ENCODE measurements at places on chromosomes 2 and 18.

DNA sequence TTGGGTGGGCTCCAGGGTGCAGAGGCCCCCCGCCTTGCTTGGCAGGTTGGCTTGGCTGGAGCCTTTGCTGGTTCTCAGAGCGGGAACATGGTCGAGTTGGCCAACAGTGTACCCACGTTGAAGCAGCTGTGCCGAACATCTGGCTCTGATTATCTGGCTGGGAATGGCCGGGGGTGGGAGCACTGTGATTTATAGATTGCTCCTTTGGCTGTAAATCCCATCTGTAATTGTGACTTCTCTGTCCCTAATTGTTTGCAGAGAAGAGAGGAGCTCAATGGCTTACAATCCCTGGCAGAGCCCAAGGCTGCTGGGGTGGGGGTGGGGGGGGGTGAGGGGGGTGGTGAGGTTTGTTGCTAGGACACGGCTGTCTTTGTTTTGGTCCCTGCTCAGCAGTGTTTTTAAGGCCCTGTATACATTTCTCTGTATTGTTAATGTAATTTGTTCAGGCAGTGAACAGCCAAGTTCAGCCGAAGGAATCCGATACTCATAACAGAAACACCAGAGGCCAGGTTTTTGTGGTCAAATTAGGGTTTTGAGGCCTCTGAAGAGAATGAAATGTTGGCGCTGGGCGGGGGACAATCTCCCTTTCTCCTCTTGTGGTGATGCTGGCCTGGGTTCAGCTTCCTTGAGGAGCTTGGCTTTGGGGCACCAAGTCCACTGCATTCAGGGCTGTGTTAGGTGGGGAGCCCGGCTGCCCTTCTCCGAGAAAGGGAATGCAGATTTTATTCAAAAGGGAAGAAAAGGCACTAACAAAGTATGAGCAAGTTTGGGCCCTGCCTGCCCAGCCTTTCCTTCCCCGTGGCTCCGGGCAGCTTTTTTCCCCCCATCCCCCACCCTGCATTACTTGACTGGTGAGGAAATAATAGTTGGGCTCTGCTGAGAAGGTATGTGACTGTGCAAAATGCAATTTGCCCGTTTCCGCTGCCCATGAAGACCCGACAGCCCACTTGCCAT is 82.5 kb downstream of the TCF7L1 start:
- DNase-seq, result no peak

DNA sequence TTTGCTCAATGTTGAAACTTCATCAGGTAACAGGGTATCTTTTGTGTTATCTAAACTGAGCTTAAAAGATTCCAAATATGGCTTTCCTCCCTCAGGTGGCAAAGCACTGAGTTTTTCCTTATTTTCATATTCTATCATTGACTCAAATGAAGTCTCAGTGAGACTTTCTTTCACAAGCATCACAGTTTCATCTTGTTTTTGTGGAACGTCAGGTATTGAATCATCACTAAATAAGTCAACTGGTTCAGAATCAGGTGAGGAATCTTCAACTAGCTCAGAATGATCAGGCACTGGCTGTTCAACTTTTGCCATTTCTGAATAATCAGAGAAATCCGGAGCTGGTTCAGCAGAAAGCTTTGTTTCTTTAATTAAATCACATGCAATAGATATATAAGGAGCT is 24.6 kb downstream of the RTN4 start:
- DNase-seq, result no peak

GRCh38 chr18:9825571-9826073 is 60.2 kb upstream of the TXNDC2 start:
- DNase-seq, result no peak

DNA sequence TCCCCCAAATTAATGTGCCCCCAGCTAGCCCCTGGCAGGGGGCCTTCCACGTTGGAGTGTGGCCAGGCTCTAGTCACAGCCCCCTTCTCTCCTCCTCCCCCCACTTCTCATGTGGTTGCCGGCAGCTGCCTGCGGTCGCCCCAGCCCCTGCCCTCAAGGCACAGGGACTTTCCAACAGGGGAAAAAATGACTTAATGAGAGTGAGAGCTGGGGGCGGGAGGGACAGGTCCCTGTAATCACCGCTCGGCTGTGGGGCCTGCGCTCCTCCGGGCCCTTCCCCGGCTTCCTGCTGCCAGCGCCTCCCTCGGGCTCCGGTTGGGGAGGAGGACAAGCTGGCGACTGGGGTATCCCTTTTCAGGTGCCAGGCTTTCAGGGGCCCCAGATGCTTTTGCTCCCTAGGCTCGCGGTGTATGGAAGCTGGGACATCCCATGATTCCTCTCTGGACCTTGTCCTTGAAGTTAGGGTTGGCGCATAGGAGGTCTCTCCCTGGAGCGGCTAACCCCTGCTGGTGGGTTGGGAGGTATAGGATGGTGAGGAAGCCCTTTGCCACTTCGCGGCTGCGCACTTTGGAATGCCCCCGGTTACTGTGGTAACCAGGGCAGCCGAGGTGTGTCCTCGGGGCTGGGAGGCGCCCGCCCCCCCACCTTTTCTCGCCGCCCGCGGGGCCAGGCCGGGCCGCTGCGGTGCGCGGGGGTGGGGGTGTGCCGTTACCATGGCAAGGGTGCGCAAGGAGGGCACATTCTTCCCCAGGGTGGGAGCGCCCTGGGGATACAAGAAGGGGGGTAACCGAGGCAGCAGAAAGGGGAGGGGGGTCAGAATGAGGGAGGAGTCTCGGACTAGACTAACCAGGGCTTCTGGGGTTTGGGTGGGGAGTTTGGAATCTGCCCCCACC is 16.1 kb downstream of the WNT10A start:
- DNase-seq, result peak; percentile 82

DNA sequence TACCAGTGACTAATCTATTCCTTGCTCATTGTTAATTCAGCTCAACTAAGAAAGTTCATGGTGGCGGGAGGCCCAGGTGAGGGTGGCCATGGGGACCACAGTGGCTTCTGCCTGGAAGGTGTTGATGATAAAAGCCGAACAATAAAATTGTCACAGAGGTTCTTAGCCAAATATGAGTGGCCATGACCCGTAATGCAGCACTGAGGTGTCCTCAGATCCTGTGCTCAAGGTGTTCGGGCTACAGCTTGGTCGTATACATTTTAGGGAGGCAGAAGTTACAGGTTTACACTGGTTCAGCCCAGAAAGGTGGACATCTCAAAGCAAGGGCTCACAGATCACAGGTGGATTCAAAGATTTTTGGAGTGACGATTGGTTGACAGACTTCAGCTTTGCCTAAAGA is 98.5 kb upstream of the SNTG2 start:
- no peak for DNase-seq

- no peak for DNase-seq
Observed at GRCh38 chr18:1229634-1230033, 325.0 kb downstream of the ADCYAP1 start.

DNA sequence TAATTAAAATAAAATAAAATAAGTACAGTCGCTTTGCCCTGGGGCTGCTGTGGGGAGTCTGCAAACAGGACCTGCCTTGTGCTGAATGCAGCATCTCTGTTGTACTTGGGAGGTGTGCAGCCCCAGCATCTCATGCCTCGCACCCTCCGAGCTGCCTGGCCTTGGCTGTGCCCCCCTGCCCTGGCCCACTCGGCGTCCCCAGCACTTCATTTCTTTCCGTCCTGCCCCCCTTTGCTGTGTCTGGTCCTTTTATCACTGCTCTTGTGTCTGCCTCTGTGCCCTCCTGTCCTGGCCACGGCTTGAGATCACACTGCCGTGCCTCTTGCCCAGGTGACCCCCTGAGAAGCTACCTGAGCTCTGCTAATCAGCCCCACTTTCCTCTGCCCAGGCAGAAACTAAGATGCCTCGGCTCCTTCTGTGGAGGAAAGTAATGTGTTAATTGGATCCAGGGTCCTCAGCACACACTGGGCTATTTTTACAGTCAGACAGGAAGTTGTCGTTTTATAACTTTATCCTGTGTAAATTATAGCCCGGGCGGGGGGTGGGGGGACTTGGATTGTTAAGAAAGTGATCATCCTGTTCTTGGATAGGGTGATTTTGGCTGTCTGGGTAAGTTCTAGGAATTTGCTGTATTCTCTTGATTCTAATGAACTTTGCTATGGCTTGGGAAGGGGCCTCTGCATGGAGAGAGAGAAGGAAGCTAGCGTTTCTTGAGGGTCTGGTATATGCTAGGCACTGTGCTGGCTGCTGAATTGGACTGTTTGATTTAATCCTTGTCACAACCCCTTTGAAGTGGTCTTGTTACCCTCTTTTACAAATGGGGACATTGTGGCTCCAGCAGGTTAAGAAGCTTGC is 69.4 kb downstream of the AGAP1 start:
- no peak for DNase-seq

- no peak for DNase-seq
Observed at GRCh38 chr2:20054119-20054518, 2.7 kb upstream of the LAPTM4A start.

DNA sequence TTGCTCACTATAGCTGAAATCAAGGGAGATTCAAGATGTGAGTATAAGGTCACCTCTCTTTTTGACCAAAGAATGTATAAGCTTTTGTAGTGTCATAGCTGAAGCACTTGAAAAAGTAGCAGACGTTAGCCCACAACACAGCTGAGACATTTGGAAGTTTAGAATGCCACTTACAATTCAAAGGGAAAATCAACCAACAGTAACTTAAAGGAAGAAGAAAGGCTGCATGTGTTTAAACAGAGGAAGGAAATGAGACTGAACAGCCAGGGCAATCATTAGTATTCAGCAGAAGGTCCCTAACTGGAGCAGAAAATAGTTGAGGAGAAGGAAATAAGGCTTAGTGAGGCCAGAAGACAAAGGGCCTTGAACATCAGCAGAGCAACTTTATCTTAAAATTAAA is 23.5 kb upstream of the SCG2 start:
- no peak for DNase-seq

GRCh38 chr2:86026744-86027065 is 79.0 kb downstream of the POLR1A start:
- no peak for DNase-seq

GRCh38 chr18:50507120-50507590 is 52.7 kb upstream of the MAPK4 start:
- DNase-seq, result no peak

GRCh38 chr2:46505472-46505783 is 26.1 kb downstream of the TMEM247 start:
- DNase-seq, result no peak

- DNase-seq, result no peak
Observed at GRCh38 chr18:48528861-48529260, 10.0 kb upstream of the CTIF start.

GRCh38 chr18:45777393-45777792 is 48.1 kb upstream of the SIGLEC15 start:
- DNase-seq, result no peak

GRCh38 chr2:222074674-222075073 is 224.1 kb downstream of the PAX3 start:
- no peak for DNase-seq

DNA sequence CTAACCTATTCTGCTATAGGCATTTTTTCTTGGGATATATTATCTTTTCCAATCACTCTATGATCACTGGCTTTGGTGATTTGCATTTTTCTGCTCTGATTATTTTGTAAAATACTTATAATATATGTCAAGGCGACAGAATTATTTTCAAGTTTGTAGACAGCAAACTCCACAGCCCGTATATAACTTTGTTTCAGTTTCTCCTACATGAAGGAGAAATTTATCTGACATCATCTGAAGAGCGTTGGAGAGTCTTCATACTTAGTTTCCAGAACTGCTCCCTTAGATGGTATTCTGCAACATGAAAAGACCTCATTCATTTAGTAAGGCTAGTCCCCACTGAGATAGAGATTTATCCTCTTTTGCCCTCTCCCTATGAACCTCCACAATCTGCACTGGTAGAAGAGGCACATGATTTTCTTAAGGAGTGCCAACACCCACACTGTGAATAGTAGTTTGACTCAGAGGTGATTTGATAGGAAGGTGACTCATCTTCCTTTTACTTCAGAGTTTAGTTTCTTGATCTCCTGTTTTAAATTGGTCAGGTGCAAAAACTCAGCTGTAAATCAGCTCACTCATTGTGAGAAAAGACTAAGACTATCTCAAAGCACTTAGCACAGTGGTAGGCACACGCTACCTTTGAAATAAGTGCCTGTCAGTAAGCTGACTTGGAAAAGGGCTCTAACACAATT is 1848.6 kb upstream of the CELF4 start:
- DNase-seq, result no peak

- DNase-seq, result no peak
Observed at GRCh38 chr18:42373584-42373983, 418.6 kb downstream of the PIK3C3 start.

- no peak for DNase-seq
Observed at GRCh38 chr2:88011011-88011410, 5.3 kb downstream of the RNU2-63P start.

DNA sequence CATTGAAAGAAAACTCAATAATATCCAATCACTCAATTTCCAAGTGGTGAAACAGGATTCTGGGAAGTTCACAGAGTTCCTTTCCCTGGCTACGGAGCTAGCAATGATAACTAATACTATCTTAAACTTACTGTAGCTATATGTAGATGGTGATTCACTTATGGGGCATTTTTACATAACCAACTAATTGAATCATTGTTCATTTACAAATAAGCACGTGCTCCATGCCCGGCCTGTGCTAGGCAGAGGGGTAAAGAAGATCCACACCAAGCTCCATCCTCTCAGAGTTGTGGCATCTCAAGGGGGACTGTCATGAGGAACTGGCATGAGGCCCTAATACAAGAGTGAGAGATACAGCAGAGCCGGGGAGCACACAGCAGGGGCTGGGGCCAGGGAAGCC is 176.3 kb downstream of the ANKRD30B start:
- DNase-seq, result no peak

DNA sequence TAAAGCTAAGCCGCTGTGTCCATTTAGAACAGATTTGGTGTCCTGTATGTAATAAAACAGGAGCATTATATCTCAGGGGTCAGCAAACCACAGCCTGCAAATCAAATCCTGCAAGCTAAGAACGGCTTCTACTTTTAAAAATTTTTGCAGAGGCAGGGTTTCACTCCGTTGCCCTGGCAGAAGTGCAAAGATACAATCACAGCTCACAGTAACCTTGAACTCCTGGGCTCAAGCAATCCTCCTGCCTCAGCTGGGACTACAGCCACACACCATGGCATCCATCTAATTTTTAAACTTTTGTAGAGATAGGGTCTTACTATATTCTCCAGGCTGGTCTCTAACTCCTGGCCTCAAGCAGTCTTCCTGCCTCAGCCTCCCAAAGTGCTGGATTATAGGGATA is 28.6 kb upstream of the NPC1 start:
- no peak for DNase-seq

- DNase-seq, result no peak
Observed at GRCh38 chr2:147449323-147449991, 395.4 kb upstream of the ACVR2A start.

- DNase-seq, result no peak
Observed at GRCh38 chr18:58223717-58224424, 179.8 kb downstream of the NEDD4L start.

- no peak for DNase-seq
Observed at GRCh38 chr2:141940709-141941108, 190.1 kb downstream of the LRP1B start.

- no peak for DNase-seq
Observed at GRCh38 chr2:3728104-3729054, 25.0 kb downstream of the DCDC2C start.

Data from stimulated activated CD8-positive, alpha-beta memory T cell treated with anti-CD3 and anti-CD28 coated beads, Interleukin-7, amount 100 ng/mL, for 48 hours (primary cell).